Panc1 (cell line): ENCODE measurements at places on chromosomes 5 and 9. TPM values are rescaled to one million over a fixed set of nuclear protein-coding genes. Genes with fewer than 3 reads are reported as not detected.

UGT3A1 gene
- total RNA-seq, result not detected

PPP3R2 gene
- total RNA-seq, result not detected

NME5 gene
- 1.7 TPM for total RNA-seq

PCDHA9 gene
- 0.21 TPM for total RNA-seq
